CD4-positive, alpha-beta T cell treated with Interleukin-17A for 4 hours (primary cell): ENCODE measurements at places on chromosomes 6 and 20.
A peak's percentile ranks its signal among the peaks of the same experiment; 100 is the strongest.

GRCh38 chr20:17849901-17850683, 118.5 kb downstream of the SNX5 start:
- DNase-seq: no peak

DNA sequence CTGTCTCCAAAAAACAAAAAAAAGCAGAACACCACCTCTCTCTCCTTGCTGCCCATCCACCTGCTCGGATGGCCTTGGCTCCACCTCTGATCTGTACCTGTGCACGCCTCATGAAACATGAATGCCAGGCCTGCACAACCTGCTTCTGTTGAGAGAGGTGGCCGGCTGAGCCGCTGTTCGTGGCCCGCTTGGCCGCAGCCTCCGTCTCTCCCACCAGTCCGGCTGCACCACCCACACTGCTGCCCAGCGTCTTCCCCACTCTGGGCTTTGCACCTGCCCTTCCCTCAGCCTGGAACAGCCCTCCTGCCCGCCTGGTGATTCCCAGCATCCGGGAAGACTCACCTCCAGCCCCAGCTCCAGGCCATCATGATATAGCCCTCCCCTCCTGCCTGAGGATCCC, 12.2 kb upstream of the ZBTB46 start:
- DNase-seq: no peak

DNA sequence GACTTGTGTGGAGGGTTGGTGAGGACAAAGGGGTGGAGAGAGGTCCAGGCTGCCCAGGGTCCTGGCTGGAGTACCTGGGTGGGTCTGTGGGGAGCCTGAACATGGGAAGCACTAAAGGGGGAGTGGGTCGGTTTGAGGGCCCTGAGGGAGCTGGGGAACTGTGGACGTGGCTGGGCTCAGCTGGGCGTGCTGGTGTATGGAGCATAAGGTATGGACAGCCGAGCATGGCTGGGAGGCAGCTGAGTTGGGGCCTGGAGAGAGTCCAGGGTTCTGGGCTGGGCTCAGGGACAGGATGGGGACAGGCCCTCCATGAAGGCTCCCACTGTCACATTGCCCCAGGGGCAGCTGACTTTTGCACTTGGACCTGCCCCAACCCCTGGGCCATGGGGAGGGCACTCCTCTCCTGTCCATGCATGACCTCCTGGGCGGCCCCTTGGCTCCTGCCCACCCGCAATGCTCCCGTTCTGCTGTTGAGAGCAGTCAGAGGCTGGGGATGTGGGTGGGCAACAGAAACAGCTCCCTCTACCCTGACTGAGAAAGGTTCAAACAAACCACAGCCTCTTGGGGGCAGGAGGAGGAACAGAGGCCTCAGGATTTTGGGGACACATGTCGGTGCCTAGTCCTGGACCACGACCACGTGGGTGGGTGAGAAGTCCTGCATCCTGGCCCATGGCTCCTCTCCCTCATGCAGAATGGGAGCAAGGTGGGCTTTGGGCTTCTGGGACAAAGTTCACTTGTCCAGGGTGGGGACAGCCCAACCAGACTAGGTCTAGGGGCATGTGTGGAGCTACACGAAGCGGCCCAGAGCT, 4.5 kb downstream of the C20orf204 start:
- DNase-seq: no peak

DNA sequence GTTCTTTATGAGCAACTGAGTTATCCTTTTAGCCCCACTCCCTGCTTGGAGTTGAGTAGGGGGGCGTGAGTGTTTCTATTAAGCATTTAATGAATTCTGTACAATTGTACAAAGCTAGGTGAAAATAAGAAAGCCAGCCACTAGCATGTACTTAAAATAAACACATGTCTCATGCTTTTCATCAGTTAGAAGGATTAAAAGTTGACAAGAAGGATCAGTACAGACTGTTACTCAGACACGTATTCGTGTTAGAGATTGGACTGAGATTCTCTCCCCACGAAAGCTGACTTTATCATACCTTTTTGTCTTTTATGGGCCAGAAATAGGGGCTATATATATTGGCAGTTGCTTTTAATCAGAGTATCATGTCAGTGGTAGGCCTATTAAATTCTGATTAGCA, 1.7 kb downstream of the HSF2 start:
- no peak for DNase-seq

DNA sequence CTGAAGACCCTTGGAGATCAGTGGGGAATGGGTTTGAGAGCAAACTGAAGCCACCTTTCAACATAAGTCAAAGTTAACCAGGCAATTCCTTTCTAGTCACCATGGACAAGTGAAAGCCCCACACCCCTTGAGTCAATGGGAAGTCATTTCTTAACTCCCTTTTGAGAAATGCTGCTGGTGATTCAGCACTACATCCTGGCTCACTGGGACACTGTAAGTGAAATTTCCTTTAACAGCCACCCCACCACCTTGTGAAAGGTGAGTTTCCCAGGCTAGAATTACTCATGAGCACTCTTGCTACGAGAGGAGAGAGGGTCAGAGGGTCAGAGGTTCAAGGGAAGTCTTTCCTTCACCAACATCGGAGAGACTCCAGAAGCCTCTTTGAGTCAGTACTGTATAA, 93.3 kb upstream of the MARCKS start:
- no peak for DNase-seq

DNA sequence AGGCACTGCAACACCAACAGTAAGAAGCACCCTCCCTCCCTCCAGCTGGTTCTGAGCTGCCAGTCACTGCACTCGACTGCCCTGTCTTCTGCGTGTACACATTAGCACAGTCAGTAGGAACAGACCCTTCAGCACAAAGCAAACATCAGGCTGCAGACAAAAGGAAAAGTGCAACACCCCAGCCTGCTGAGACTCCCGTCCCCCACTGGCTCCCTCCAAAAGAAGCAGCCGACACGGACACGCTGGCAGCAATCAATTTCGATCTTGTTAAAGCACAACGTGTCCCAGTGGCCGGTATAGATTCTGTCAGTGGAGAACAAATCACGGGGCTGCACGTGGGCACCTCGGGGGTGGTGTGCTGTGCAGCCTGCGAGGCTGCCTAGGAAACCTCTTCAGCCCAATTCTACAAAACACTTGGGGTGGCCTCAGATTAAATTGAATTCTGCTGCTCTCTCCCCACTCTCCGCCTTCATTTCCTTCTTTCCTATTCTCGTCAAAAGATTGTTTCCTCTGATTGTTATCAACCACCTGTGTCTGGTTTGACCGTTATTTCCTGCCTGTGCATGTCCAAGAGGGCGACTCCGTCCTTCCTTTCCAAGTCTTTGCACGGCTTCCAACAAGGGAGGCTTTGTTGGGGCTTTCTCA, 38.7 kb downstream of the TRAF3IP2 start:
- DNase-seq: peak; percentile 26
